NCI-H69 (cell line): ENCODE measurements at places on chromosomes 2 and 18.

DNA sequence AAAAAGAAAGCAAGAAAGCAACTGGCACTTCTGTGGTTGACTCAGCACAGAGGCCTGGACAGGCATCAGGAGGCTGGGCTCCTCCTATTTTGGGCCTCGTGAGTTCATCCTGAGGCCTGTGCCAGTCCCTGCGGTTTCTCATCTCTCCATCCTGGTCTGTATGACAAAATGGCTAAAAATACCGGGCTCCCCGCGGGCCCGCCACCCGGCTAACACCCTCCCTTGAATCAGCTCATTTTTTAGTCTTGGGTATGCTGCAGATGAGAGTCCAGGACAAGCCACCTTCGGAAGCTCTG lies 62.3 kb upstream of the YWHAQ start:
- no peak for DNase-seq

- no peak for DNase-seq
Observed at GRCh38 chr2:84931384-84931821, 25.9 kb downstream of the TMSB10 start.

- no peak for DNase-seq
Observed at GRCh38 chr18:9188359-9189231, 52.0 kb downstream of the ANKRD12 start.

GRCh38 chr2:150639383-150639782 lies 151.9 kb upstream of the RND3 start:
- no peak for DNase-seq

DNA sequence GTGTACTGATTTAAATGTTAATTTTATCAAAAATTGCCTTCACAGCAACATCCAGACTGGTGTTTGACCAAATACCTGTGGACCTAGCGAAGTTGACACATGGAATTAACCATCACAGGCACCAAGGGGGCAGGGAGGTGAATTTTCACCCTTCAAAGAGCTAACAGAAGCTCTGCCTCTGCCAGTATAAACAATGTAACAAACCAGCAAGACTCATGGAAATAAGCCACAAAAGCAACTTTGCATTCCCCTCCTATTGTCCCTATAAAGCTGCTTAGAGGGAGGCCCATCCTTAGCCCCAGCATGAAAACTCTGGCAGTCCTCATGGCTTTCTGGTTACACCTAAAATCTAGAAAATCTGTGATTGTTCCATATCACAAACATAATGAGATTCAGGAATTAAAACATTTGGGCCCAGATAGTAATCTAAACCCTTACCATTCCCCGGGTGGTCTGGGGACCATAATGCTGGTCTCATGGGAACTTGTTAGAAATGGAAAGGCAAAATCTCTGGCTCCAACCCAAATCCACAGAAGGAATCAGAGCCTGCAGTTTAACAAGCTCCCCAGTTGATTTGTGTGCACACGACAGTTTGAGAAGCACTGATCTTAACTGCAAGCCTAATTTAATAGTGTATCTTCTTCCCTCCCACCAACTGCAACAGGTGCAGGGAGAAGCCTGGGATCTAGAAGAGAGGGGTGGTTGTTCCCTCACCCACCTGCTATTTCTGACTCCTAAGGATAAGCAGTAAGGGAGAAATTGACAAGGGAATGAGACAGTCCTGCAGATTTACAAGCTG lies 23.1 kb downstream of the SERPINB11 start:
- peak; percentile 83 for DNase-seq

- no peak for DNase-seq
Observed at GRCh38 chr2:73593680-73594079, 48.5 kb downstream of the NAT8 start.

DNA sequence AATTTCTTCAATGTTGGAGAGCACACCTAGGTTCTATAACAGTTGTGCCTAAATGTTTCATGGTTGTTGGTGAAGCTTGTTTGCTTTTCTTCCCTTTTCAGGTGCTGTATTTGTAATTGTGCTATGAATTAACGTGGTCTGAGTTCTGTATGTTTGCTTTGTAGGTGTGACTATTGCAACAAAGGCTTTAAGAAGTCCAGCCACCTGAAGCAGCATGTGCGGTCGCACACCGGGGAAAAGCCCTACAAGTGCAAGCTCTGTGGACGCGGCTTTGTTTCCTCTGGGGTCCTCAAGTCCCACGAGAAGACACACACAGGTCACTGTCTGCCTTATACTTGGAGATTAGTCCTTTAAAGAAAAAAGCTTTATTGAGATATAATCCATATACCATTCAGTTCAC lies 91.2 kb downstream of the ZNF236 start:
- peak; percentile 96 for DNase-seq

GRCh38 chr2:42210203-42210602 lies 41.0 kb downstream of the EML4 start:
- no peak for DNase-seq

- DNase-seq = peak; percentile 2
Observed at GRCh38 chr2:204505488-204505887, 39.8 kb upstream of the PARD3B start.

DNA sequence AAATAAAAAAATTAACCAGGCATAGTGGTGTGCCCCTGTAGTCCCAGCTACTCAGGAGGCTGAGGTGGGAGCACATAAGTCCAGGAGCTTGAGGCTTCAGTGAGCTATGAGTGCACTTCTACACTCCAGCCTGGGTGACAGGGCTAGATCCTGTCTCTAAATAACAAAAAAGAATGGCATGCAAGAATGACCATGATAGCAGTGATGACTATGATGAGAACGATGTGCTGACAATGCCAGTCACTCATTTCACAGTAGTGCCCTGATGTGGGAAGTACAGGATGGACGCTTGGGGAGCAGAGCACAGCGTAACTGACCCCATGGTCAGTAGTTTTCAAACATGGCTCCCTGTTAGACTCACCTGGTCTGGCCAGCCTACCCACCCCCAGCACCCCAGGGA lies 139.1 kb downstream of the VAPA start:
- DNase-seq = no peak

DNA sequence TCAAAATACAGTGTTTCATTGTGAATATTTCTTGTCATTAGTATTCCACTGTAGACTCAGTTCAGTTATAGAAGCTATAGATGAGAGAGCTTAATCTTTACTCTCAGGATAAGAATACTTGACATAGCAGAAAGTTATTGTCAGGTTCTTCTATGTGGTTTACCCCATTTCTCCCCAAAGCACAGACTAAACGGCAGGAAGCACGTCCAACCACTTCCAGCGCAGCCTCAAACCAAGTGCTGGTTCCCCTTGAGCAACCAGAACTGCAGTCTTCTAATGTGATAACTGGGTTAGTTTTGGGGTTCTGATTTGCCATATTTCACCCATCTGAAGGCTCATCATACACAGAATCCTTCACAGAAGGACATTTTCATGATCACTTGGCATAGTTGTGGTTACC lies 324.7 kb downstream of the SLC8A1 start:
- no peak for DNase-seq

GRCh38 chr18:54222922-54223567 lies 1.4 kb downstream of the MBD2 start:
- DNase-seq = peak; percentile 94

DNA sequence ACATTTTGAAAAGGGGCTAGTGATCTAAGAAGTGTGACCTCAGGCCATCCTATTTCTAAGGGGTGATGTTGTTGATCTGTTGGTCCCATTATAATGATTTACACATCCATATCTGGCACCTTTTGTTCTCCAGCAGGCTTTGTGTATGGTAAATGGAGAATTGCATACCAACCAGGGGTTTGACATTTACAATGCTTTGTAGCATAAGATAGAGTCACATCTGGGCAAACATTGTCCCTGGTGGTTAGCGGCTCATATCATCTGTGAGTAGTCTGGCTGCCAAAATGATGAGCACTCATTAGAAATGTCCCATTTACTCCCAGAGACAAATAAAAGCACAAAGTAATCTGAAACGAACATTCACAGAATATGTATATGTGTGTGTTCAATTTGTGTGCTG lies 1775.5 kb upstream of the CELF4 start:
- DNase-seq = peak; percentile 99

DNA sequence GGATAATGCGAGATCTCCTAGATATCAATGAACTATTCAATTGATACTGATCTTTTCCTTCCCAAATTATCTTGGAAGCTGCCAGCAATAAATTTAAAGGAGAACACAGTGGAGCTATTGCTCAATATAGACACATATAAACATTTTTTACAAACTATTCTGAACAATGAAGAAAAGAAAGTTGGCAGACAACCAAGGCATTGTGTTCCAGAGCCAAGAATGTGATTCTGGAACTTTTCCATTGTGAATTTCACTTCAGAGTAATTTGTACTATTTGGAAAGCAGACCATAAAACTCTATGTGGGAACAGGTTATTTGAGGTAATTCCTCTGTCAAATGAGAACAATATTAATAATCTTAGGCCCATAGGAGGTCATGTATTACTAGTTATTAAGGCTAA lies 588.2 kb downstream of the IRS1 start:
- no peak for DNase-seq

DNA sequence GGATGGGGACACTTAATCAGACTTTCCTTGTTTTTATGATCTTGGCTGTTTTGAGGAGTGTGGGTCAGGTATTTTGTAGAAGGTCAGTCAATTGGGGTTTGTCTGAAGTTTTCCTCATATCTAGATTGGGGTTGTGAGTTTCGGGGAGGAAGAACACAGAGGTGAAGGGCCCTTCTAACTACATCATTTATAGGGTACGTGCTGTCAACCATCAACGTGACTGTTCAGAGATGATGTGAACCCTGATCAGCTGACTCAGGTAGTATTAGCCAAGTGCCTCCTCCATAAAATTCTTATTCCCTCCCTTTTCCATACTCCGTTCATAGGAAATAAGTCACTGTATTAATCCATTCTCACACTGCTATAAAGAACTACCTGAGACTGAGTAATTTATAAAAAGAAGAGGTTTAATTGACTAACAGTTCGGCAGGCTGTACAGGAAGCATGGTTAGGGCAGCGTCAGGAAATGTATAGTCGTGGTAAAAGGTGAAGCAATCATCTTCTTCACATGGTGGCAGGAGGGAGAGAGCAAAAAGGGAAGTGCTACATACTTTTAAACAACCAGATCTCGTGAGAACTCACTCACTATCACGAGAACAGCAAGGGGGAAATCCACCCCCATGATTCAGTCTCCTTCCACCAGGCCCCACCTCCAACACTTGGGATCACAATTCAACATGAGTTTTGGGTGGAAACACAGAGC lies 547.1 kb upstream of the LINC00305 start:
- DNase-seq = no peak

GRCh38 chr2:200743042-200743676 lies 68.6 kb upstream of the BZW1 start:
- no peak for DNase-seq

- no peak for DNase-seq
Observed at GRCh38 chr2:125959047-125959446, 696.9 kb upstream of the GYPC start.

- no peak for DNase-seq
Observed at GRCh38 chr2:95539290-95539689, 52.5 kb upstream of the TRIM43 start.

GRCh38 chr2:156541229-156541628 lies 105.0 kb downstream of the GPD2 start:
- no peak for DNase-seq

- peak; percentile 84 for DNase-seq
Observed at GRCh38 chr2:222709191-222709891, 37.9 kb downstream of the MOGAT1 start.

GRCh38 chr2:71224457-71224856 lies 2.4 kb downstream of the PAIP2B start:
- peak; percentile 32 for DNase-seq

- peak; percentile 41 for DNase-seq
Observed at GRCh38 chr18:9808295-9809241, 77.2 kb upstream of the TXNDC2 start.

GRCh38 chr2:106183101-106183696 lies 10.9 kb downstream of the UXS1 start:
- no peak for DNase-seq

GRCh38 chr2:68230241-68231060 lies 21.9 kb downstream of the PPP3R1 start:
- no peak for DNase-seq

- peak; percentile 2 for DNase-seq
Observed at GRCh38 chr2:19505-19904, 26.8 kb downstream of the FAM110C start.

DNA sequence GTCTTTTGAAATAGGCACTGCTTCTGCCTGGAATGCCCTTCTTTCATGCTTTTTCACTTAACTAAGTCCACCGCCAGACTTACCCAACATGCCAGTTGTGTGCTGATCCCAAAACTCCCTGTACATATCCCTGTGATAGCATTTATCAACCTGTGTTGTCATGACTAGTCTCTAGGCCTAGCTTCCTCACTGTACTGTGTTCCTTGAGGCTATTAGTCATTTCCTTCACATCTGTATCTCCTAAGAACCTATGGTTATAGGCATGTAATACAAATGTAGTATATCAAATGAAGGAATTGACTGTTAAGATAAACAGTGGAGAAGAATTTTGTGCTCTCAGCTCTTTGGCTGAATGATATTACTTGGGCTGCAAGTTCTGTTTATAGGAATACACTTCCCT lies 184.3 kb downstream of the CYRIA start:
- DNase-seq = no peak

GRCh38 chr2:161992531-161992930 lies 81.5 kb downstream of the DPP4 start:
- no peak for DNase-seq
